ENCODE measurements at places on chromosomes 13 and 19. TPM values are rescaled to one million over a fixed set of nuclear protein-coding genes. Genes with fewer than 3 reads are reported as not detected.

OR7C1 gene
- not detected for total RNA-seq

PABPC3 gene
- 0.11 TPM for total RNA-seq

LHB gene
- 0.26 TPM for total RNA-seq

TEKTIP1 gene
- not detected for total RNA-seq

PSG4 gene
- total RNA-seq = not detected

CCL25 gene
- not detected for total RNA-seq
